ENCODE measurements at places on chromosomes 13 and 19.
A peak's percentile ranks its signal among the peaks of the same experiment; 100 is the strongest.

GRCh38 chr19:6412447-6413091 is 12.0 kb downstream of the KHSRP start:
- peak; percentile 38 for DNase-seq

DNA sequence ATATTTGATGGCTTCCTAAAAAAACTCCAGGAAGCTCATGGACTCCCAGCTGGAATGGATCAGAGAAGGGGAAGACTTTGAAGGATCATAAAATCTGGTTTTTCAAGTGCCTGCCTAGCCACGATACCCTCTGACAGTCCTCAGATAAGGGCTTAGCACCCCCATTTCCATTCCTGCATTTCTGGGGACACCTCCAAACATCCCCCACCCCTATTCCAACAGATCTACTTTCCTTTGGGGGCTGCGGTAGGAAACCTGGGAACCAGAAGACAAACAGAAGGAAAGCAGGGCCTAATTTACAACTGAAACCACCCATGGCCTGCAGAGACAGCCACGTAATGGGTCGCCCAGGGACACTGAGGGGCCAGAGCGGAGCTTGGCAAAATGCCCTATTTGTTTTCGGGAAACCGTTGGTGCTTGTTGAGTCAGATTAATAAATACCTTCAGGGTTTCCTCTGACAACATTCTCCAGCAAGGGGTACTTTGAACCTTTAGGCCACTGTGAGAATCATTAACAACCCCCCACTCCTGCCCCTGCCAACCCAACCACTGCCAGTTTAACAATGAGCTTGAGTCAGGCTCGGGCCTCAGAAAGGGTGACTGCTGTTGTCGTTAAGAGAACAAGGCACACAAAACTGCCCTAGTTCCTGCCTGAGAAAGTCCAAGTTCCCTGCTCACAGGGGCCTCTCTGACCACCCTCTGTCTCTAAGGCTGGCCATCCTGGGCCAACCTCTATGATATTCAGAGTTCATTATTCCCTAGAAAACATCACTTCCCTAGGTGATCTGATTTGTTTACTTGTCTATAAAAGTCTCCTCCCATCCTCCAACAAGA is 23.5 kb downstream of the RHPN2 start:
- DNase-seq = no peak

DNA sequence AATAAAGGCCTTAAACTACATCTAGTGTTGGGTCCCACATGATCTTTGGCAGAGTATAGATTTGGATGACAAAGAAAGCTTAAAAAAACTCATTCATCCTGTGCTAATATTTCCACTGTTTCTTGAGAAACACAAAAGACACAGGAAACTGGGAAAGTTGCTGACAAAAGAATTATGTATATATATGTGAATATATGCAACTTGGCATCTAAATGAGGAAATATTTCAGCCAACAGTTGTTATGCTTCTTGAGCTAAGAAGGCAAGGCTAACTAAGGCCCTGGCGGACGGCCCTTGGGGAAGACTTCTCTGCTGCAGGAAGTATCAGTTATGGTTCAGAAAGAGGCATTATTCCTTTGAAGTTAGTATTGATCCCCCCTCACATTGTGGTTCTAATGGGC is 491.8 kb downstream of the DIAPH3 start:
- no peak for DNase-seq

GRCh38 chr13:75960538-75960994 is 324.4 kb downstream of the LMO7 start:
- no peak for DNase-seq

- peak; percentile 7 for DNase-seq
These were observed 1.2 kb downstream of the MED26 start for GRCh38 chr19:16626796-16627192.

DNA sequence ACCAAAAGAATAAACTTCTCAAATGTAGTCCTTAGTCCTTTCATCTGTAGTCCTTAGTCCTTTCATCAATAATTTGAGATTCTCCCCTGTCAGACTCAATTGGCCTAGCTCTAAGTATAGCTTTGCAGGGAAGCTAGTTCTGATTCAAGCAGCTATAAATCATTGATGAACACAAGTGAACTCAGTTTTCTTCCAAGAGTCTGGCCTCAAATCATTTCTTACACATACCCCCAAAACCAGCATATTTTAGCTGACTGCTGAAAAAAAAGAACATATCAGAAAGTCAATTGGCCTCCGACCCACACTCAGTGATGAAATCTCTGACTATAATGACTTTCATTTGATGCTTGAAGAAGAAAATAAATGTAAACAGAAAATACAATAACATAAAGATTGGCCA is 64.9 kb downstream of the TNFSF11 start:
- no peak for DNase-seq

- DNase-seq = no peak
These were observed 1.1 kb upstream of the ZNF845 start for GRCh38 chr19:53332484-53332883.

DNA sequence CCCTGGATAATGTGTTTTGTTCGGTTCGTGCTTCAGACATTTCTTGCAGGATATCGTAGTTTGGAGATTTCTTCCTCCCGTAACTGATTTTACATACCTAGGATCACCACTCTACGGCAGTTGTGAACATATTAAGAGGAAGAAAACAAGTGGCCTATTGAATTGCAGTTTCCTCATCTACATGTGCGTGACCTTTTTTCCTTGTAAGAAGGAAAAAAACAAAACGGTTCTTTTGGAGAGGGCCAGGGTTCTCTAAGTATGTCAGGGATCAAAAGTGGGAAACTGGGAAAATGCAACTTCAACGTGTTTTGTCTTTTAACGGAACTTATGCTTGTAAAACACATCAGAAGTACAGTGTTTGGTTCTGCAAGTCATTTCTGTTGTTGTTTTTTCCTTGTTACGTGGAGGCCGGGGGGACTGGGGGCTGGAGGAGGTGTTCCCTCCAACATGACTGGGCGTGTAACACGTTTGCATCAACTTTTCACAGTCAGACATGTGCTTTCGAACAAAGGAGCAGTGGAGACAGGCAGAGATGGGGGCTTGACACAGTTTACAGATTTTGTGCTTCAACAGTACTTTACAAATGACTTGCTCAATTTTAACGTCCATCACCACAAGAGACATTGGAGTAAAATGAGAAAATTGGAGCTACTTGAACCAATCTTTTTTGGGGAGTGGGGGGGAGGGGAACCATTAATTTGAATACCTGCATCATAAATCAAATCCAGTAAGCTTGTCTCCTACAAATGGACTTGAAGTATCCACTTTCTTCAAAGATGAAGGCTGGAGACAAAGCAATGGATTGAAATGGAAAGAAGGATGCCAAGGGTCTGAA is 3.8 kb downstream of the ZC3H4 start:
- peak; percentile 28 for DNase-seq

DNA sequence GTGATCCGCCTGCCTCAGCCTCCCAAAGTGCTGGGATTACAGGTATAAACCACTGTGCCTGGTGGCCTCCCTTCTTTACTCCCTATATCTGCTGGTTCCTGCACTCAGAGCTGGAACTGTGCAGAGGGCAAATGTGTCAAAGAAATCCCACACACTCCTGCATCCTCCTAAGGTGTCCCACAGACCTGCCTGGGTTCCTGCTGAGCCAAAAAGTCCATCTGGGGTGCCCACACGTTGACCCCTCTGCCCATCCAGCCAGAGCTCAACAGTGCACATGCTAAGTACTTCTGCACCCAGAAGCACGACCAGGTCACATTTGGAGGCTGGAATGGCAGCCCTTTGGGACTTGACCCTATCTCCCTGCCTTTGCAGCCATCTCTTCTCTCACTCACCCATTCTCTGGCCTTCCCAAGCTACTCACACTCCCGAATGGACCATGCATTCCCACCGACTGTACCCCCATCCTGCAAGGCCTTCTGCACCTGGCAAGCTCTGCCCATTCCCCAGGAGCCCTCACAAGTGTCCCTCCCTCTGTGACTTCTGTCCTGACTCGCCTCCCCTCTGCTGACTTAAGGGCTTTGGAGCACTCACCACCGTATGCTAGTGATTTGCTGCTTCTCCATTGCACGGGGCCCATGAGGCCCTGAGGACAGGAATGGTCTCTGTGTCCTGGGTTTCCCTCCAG is 152.1 kb downstream of the KCTD15 start:
- DNase-seq = no peak

GRCh38 chr13:42754801-42755510 is 26.4 kb upstream of the FAM216B start:
- no peak for DNase-seq

DNA sequence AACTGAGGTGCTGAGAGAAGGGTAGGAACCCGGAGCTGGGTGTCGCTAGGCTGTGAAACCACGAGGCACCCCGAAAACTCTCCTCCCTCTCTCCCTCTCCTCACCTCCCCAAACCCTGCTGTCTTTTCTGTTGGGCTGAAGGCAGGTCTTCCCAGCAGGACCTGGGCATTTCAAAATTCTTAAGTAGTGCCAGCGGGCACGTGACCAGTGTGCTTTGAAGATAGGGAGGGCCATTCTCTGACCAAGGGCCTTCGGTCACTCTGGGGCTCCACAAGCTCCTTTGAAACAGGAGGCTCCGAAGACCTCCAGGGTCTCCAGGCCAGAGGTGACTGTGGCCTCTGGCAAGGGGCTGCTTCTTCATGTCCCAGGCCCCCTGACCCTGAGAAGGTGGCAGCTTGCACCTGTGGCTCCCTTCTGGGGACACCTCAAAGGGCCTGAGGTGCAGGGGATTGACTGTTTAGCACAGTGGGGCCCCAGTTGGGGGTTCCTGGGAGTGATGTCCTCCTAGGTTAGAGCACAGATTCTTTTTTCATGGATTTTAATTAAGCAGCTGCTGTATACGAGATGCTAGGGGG is 48.3 kb downstream of the DNM2 start:
- no peak for DNase-seq

DNA sequence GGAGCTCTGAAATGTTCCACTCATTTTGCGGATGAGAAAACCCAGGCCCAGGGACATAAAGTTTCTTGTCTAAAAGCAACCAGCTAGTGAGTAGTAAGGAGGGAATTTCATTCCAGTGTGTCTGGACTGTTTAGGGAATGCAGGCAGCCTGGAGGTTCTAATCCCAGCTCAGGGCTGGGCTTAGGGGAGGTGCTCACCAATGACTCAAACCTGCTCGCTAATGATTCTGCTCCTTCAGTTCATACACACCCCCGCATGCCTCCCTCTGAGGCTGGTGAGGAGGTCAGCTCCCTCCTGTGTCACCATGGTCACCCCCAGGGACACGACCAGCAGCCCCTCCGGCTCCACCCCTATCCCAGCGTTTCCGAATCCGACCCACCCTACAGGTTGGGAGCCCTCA is 34.6 kb downstream of the CYP4F2 start:
- no peak for DNase-seq
